ENCODE measurements at places on chromosomes 6 and 20.

GRCh38 chr6:125020385-125020784, 58.1 kb downstream of the RNF217 start:
- DNase-seq = no peak

GRCh38 chr6:110542311-110543024, 66.1 kb upstream of the SLC22A16 start:
- no peak for DNase-seq

GRCh38 chr20:31602779-31603441, 2.2 kb upstream of the ID1 start:
- peak; percentile 58 for DNase-seq

- DNase-seq = no peak
Observed at GRCh38 chr6:13586603-13587542, 12.5 kb downstream of the SIRT5 start.

GRCh38 chr6:23173234-23173633, 603.9 kb downstream of the HDGFL1 start:
- no peak for DNase-seq

- no peak for DNase-seq
Observed at GRCh38 chr6:34359418-34360158, 32.9 kb downstream of the NUDT3 start.

DNA sequence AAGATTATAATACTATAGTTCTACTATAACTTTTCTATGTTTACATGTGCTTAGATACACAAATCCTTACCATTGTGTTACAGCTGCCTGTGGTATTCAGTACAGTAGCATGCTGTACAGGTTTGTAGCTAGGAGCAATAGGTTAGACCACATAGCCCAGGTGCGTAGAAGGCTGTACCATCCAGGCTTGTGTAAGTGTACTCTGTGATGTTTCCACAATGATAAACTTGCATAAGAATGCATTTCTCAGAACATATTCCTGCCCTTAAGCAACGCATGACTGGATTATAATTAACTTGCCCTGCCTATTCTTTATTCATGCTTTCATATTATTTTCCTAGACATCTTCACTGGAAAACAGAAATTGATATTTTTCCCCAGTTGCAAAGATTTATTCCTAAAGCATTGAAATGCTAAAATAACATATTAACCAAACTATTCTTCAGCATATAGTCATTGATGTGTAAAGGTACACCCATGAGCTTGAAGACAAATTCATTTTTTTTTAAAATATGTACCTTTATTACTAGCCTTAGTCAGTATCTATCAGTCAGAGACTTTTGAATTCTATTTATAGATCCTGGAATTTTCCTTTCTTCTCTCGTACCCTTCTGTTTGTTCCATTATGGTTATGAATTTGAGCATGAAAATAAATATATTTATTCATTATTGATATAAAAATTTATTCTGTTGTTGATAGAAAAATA, 7.2 kb upstream of the CTAGE9 start:
- DNase-seq = no peak

DNA sequence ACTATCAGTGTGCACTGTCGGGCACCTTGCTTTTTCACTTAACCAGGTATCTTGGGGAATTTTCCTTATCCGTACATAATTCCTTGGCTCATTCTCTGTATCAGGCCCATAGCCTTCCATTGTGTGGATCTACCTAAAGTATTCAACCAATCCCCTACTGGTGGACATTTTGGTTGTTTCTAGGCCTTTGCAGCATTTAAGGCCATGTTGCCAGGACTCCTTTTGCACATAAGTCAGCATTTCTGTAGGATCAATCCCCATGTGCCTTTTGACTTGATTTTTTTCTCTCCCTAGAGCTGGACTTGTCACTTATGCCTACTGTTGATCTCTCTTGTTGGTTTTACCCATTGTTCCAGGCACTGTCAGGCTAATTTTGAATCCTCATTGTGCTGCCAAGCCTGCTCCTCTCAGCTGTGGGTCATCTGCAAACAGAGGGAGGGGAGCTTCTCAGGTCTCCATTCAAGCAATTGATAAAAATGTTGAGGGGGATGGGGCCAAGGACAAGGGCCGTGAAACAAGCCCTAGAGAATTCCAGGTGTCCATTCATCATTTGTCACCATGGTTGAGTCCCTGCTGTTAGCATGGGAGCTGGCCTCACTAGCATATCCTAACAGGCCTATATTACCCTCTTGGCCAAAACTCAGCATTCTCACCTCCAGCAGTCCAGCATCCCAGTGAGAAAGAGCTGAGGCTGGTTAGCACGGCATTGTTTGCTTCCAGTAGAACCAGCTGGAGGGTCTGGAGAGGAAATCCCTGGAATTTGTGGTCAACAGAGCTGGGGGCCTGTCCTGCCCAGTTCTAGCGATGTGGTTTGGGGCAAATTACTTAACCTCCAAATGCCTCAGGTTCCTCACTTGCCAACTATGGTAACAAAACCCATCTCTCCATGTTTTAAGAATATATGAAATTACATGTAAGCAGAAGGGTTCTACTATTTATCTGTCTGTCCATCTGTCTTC, 178.4 kb downstream of the MRPL14 start:
- no peak for DNase-seq
